ENCODE measurements at places on chromosomes 4 and X. TPM values are rescaled to one million over a fixed set of nuclear protein-coding genes. Genes with fewer than 3 reads are reported as not detected.

DAPP1 gene
- total RNA-seq = 46.5 TPM

SPANXB1 gene
- total RNA-seq = not detected

TENT5D gene
- not detected for total RNA-seq

CLIC2 gene
- total RNA-seq = 27.5 TPM

OTUD5 gene
- total RNA-seq = 39.1 TPM

COX18 gene
- 22.0 TPM for total RNA-seq

XAGE2 gene
- total RNA-seq = not detected

TEX11 gene
- not detected for total RNA-seq

GAGE2A gene
- 0.56 TPM for total RNA-seq

SPANXA1 gene
- not detected for total RNA-seq

Measured in GM12878 (cell line).